Endothelial cell of coronary artery (primary cell): ENCODE measurements at places on chromosomes 11 and 22. TPM values are rescaled to one million over a fixed set of nuclear protein-coding genes. Genes with fewer than 3 reads are reported as not detected.

NXPE4 gene
- total RNA-seq: not detected in 2 replicates

SLC6A5 gene
- not detected in 2 replicates for total RNA-seq

TST gene
- 41.9 and 54.2 TPM in 2 replicates for total RNA-seq

SLC37A2 gene
- 0.28 and 0.36 TPM in 2 replicates for total RNA-seq

TBX10 gene
- total RNA-seq: not detected in 2 replicates

HEPN1 gene
- total RNA-seq: 0.09 TPM in 1 of 2 replicates, not detected in the other

CYB561A3 gene
- 30.8 and 32.1 TPM in 2 replicates for total RNA-seq

ME3 gene
- 42.2 and 52.7 TPM in 2 replicates for total RNA-seq

ADM2 gene
- total RNA-seq: under 0.01 and 1.3 TPM in 2 replicates

DEUP1 gene
- not detected in 2 replicates for total RNA-seq

FAM118B gene
- 26.5 and 27.4 TPM in 2 replicates for total RNA-seq

UBQLN3 gene
- 0.09 TPM in 1 of 2 replicates, not detected in the other for total RNA-seq

OR2AT4 gene
- total RNA-seq: not detected in 2 replicates

TRIM51 gene
- total RNA-seq: not detected in 2 replicates

PNPLA2 gene
- 15.0 and 23.4 TPM in 2 replicates for total RNA-seq

ST3GAL4 gene
- total RNA-seq: 19.1 and 20.0 TPM in 2 replicates

XKR3 gene
- not detected in 2 replicates for total RNA-seq

FAM118A gene
- 34.3 and 34.9 TPM in 2 replicates for total RNA-seq

POU2AF2 gene
- total RNA-seq: not detected in 2 replicates

BUD13 gene
- total RNA-seq: 15.2 and 16.4 TPM in 2 replicates

CNGA4 gene
- not detected in 2 replicates for total RNA-seq
